ENCODE measurements at places on chromosomes 7 and 10.

DNA sequence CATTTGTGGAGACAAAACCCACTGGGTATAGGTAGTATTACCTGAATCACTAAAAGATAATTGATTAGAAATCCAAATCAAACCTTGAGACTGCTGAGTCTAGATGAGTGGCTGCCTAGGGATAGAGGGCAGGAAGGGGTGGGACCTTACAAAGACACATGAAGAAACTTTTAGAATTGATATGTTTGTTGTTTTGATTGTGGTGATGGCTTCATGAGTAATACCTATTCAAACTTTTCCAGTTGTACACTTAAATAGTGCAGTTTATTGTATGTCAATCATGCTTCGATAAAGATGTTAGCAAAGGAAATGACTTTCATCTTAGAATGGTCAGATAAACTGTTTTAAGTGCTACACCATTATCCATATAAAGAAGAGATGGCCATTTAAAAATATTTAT, 188.7 kb upstream of the KAT6B start:
- no peak for DNase-seq

DNA sequence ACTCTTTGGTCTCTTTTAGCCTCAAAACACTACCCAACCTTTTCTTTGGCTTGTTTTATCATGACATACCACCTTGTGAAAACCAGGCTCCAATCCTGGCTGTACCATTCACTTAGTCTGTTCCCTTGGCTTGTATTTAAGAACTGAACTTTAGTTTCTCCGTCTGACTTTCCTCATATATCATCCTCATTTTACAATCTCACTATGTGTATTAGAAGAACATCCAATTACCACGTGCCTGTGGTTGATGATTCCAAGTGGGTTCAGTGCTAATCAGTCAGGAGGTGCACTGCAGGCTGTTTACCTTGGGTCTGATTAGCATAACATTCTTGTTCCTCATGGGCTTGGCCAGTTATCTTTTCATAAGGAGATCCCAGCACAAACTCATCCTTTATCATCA, 144.8 kb upstream of the KLF14 start:
- DNase-seq = no peak

GRCh38 chr10:89799573-89799972, 98.2 kb downstream of the KIF20B start:
- no peak for DNase-seq

GRCh38 chr10:53479365-53479764, 706.8 kb upstream of the MBL2 start:
- no peak for DNase-seq

DNA sequence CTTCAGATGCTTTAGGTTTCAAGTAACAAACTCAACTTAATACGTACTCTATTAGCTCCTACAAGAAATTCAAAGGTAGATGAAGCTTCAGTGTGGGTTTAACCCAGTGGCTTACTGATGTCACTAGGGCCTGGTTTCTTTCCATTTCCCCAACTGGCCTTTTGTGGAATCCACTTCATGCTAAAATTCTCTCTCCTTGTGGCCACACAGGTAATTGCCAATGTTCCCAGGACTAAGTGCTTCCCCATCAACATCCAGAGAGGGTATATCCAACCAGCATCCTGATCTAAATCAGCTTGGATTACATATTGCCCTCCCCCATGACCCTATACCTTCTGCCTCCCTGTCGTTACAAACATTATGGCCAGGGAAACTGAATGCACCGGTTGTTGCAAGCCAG, 10.7 kb downstream of the FBXL13 start:
- DNase-seq = no peak

- no peak for DNase-seq
These were observed 28.9 kb downstream of the ADAP1 start for GRCh38 chr7:925601-926000.

DNA sequence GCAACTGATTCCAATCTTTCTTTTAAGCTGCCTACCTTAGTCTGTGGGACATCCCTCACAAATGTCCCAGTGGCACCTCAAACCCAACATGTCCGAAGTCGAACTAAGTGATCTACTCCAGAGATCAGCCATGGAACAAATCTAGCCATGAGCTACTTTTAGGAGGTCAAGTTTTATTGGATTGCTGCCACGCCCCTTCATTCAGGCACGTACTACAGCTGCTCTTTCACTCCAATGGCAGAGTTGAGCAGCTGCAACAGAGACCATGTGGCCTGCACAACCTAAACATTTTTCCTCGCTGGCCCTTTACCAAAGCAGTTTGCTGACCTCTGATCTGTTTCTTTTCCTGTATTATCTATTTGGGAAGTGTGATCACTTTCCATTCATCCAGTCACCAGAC, 192.4 kb upstream of the CDCA7L start:
- DNase-seq = no peak

DNA sequence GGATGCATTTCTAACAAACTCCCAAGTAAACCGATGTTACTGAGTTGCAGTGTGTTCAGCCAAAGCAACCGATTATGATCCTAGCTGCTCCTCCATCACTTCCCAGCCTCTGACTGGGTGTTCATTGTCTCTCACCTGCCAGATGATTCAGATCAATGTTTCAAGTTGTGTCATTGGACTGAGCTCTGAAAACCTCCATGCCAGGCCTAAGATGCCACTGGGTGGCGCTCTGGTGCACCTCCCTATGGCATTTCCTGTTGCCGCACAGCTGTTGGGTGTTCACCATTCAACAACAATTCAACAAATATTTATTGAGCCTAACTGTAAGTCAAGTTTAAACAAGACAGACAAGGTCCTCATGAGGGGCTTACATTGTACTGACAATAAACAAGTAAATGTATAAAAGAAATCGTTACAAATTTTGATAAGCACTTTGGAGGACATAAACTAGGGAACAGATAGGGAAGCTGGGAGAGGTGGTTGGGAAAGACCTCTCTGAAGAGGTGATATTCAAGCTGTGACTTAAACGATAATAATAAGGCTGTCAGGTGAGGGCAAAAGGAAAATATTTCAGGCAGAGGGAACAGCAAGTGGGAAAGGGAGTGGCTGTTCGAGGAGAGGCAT, 22.8 kb downstream of the RGR start:
- no peak for DNase-seq

DNA sequence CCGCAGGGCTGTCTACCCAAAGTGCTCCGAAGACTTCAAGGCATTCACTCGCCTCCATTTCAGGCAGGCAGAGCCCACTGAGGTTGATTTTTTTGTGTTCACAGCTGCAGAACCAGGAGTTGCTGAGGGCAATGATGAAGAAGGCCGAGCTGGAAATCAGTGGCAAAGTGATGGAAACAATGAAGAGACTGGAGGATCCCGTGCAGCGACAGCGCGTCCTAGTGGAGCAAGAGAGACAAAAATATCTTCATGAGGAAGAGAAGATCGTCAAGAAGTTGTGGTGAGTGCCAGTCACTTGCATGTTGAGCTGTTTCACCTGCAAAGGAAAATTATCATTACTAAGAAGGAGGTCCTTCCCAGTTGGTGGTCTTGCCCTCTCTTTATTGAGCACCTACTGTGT, 210.5 kb downstream of the ARHGAP21 start:
- no peak for DNase-seq

DNA sequence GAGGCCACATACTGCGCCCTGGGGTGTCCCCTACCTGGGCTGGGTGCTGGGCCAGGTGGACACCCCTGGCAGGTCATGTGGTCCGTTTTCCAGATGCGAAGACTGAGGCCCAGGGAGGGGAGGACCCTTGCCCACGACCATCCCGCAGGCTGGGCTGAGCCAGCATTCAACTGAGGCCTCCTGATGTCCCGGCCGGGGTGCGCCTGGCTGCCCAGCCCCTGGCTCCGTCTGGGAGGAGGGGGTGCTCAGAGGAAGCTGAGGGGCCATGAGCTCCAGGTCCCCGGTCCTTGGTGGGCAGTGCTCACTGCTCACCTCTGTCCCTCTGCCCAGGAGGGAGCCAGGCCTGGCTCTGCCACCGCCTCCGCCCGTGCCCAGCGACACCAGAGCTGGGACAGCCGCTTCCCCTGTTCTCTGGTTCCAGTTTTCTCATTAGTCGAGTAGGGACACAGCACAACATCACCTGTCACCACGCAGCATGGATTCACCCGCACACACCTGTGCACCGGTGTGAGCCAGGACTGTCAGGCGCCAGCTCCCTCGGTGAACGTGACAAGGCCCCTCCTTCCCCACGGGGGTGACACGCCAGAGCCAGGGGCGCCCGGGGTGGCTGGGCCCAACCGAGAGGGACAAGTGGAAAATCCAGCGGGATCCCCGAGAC, 139.7 kb downstream of the ELFN1 start:
- no peak for DNase-seq

DNA sequence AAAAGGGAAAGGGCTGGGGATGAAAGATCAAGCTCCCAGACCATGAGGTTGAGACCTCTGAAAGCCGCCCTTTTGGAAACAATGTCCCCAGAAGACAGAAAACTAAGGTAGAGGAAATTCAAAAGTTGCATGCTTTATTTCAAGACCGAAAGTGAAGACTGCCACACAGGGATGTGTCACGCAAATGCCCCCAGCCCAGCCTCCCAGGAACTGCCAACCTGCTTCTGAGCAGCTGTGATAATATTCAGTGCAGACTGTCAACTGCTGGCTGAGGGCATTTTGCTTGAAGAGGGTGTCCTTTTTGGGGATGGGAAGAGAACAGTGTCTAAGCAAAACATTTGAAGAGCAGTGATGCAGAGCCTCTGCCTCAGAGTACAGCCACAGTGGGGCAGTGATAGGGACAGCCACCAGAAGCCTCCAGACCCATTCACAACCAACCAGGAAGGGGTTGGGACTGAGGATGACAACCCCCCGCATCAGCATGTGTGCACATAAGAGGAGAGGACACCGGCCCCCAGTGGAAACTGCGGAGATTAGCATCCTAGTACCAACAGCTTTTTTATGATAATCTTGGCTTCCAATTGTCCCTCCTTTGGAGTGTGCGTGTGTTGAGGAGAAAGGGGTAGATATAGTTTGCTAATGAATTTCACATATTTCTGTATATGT, 34.7 kb upstream of the NFE2L3 start:
- no peak for DNase-seq

DNA sequence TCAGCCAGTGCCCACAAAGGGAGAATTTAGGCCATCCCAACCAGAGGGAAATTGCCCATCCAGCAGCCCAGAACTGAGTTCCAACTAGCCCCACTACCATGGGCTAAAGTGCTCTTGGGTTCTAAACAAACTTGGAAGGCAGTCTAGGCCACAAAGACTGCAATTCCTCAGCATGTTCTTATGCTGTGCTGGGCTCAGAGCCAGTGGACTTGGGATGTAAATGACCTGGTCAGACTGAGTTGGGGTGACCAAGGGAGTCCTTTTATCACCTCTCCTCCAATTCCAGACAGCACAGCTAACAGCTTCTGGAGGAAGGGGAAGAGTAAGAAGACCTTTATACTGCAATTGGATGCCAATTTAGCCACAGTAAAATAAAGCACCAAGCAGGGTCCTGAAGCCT, 607.2 kb upstream of the KCND2 start:
- DNase-seq = no peak
